ENCODE measurements at places on chromosomes 7 and 10. TPM values are rescaled to one million over a fixed set of nuclear protein-coding genes. Genes with fewer than 3 reads are reported as not detected.

CRHR2 gene
- not detected for total RNA-seq

MMRN2 gene
- total RNA-seq, result 9.0 TPM

CH25H gene
- total RNA-seq, result 4.8 TPM

CALHM1 gene
- 0.04 TPM for total RNA-seq

SPAG6 gene
- total RNA-seq, result not detected

PDE6C gene
- total RNA-seq, result not detected

ANKRD2 gene
- total RNA-seq, result 0.56 TPM

All from esophagus mucosa (tissue), 1 donor.